ENCODE measurements at places on chromosomes 4 and X. TPM values are rescaled to one million over a fixed set of nuclear protein-coding genes. Genes with fewer than 3 reads are reported as not detected.

GRCh38 chr4:174263445-174263736, 20.1 kb downstream of the FBXO8 start:
- DNase-seq, result no peak

SPINK2 gene
- polyA plus RNA-seq, result 0.66 TPM

DNA sequence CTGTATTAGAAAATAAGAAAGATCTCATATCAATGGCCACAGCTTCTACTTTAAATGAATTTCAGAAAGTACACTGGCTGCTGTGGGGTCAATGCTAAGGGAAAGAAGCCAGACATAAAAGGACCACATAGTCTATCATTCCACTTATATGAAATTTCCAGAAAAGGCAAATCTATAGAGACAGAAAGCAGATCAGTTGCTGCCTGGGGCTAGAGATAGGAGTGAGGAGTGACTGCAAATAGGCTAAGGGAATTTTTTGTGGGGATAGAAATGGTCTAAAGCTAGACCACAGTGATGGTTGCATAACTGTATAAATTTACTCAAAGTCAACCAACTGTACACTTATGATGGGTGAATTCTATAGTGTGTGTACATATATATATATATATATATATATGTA, 8.3 kb downstream of the GAB3 start:
- no peak for DNase-seq

DNA sequence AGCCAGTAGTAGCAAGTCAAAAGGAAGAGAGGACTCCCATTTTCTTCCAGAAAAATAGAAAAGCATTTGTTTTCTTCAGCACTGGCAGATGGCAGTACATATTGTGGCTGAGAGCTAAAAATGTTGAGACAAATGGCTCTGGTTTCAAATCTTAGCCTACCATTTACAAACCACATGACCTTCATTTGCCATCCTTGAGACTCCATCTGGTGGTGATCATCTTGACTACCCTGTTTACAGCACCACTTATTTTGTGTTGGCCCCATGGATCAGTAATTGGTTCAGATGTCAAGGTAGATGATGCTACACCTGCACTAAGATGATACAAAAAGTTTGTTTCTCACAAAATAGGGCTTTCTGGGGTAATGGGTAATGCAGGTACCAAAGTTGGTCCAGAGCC, 951.8 kb upstream of the IGFBP7 start:
- no peak for DNase-seq

DNA sequence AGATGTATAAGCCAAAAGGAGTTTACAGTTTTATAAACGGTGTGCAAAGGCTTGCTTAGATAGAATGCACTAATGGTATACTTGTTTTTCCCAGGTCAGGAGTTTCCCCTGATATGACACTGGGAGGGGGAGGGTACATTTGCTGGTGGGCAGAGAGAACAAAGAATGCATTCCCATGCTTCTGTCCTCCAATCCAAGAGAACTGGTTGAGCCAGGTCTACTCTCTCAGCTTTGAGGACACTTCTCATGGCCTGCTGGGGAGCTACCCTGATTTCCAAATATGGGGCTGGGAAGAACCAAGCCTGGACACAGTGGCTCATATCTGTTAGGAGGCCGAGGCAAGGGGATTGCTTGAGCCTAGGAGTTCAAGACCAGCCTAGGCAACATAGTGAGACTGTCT, 3.3 kb upstream of the GPC4 start:
- DNase-seq, result no peak

- DNase-seq, result no peak
These were observed 432.2 kb downstream of the RPA4 start for GRCh38 chrX:97315939-97316338.

DNA sequence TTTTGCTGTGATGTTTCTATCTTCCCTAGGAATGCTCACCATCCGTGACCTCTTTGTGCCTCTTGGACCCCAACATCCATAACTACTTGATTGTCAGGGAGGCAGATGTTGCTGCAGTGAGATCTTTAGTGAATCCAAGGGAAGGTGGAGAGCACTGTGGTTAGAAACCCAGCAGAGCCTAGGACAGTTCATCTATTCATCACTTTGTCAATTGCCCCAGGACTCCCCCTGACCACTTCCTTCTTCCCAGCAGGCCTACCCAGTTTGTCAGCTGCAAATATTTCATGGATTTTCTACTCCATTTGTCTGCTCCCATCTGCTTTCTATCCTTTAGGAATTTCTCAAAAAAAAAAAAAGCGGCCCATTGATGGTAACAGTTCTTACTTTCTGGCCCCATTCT, 942.8 kb downstream of the PCDH7 start:
- no peak for DNase-seq

DGKK gene
- polyA plus RNA-seq, result not detected

- no peak for DNase-seq
These were observed 389.4 kb downstream of the GALNTL6 start for GRCh38 chr4:172202480-172203076.

DNA sequence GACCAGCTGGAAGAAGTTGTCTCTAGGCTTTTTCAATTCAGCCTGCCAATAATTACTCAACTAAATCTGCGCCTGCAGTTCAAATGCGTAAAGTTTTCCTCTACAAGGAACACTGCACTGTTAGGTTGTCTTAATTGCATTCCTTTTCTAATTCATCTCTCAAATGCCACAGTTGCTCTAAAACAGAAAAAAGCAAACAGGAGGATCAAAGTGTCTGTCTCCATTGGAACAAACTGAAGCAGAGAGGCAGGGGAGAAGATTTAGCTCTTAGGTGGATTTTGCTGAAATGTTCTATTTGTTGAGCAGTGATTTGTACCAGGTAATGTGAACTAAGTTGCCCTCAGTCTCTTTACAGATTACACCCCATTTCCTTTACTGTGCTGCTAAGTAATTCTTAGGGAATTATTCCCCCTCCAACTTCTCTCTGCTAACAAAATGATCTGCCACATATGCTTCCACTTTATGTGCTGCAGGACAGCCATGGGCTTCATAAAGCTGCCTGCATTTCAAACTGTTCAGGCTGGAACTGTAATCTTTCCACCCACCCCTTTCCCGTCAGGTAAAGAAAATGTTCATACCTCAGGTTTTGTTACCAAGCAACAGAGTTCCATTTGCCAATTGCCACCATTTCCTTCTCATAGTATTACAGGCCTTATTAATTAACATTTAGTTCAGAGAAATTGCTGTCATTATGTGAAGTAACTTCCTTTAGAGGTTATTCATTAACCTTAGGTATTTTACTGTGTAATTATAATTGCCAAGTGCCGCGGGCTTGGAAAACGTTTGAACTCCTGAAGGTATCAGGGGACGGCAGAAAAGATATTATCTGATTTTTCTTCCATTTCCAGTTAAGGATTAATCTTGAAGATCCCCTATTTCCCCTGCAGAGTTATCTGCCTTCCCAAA, 149.3 kb downstream of the SPRY1 start:
- DNase-seq, result no peak

TMPRSS11D gene
- polyA plus RNA-seq, result not detected

TMSB15A gene
- polyA plus RNA-seq, result not detected

TACC3 gene
- polyA plus RNA-seq, result 103 TPM

All from GM12878 (cell line).